ENCODE measurements at places on chromosomes 16 and 17. TPM values are rescaled to one million over a fixed set of nuclear protein-coding genes. Genes with fewer than 3 reads are reported as not detected.

GNG13 gene
- not detected for polyA plus RNA-seq

CES5A gene
- not detected for polyA plus RNA-seq

CYGB gene
- polyA plus RNA-seq, result not detected

TSPAN10 gene
- polyA plus RNA-seq, result 0.47 TPM
